Sigmoid colon (tissue), 7 donors: ENCODE measurements at places on chromosomes 1 and 21. TPM values are rescaled to one million over a fixed set of nuclear protein-coding genes. Genes with fewer than 3 reads are reported as not detected.

HORMAD1 gene
- not detected for total RNA-seq

CRB1 gene
- total RNA-seq, result 0.49 TPM

POLR3C gene
- 18.3 TPM for total RNA-seq

CELSR2 gene
- total RNA-seq, result 10.8 TPM

GFI1 gene
- total RNA-seq, result 0.36 TPM

ASCL5 gene
- total RNA-seq, result not detected

CFHR3 gene
- total RNA-seq, result not detected

FCAMR gene
- total RNA-seq, result not detected

CD101 gene
- 0.95 TPM for total RNA-seq

DNA sequence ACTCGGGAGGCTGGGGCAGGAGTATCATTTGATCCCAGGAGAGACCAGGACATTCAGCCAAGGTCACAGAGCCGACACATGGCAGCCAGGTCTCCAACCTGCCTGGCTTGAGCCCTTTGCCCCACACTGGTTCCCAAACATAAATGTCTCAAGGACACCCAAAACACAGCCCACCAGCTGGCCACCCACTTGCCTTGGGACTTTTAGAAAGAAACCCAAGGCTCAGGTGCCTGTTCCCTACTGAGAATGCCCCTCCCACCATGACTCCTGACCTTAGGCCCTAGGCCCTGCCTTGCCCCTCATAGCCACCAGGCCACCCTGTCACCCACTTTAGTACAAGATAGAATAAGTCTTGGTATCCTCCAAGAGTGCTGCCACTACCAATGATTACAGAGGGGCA is 41.9 kb upstream of the LRP8 start:
- H3K4me1 ChIP-seq, result no peaks in the 10 kb centered on the region
- no peak for DNase-seq
- H3K27me3 ChIP-seq, result no peaks in the 10 kb centered on the region
- H3K36me3 ChIP-seq, result no peaks in the 10 kb centered on the region
- H3K4me3 ChIP-seq, result no peak overlapping the region

GRCh38 chr21:23574932-23575331 is 2032.3 kb downstream of the MRPL39 start:
- no peak overlapping the region for H3K4me3 ChIP-seq
- no peaks in the 10 kb centered on the region for H3K4me1 ChIP-seq

DNA sequence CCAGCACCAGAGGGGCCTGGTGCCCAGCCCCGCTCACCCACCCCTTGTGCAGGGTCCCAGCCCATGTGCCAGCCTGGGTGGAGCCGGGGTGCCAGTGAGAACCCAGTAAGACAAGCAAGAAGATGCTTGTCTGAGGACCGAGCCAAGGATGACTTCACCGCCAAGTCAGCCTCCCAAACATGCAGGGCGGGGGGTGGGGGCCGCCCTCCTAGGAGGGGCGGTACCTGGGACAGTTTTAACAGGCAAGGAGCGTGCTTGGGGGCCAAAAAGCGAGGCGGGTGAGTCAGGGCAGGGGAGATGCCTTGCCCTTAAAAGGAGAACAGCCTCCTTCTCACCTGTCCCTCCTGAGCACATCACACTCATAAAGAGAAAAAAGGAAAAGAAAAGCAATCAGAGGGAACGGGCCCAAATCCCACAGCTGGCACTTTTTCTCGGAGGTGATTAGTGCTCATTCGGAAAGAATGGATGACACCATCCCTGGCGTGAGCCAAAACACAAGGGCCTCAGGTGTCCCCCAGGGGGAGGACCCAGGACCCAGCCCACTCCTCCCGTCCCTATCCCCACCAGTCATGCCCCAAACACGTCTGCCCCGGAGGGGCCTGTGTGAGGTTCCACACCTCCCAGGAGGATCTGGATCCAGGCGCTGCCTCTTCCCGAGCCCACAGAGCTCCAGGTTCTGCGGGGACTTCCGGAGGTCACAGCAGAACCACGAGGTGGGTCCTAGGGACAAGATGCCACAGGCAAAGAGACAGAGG is 77.6 kb upstream of the IFFO2 start:
- H3K36me3 ChIP-seq, result no peaks in the 10 kb centered on the region
- H3K4me3 ChIP-seq, result no peak overlapping the region
- DNase-seq, result no peak
- H3K4me1 ChIP-seq, result peaks cover 8% of the 10 kb centered on the region

- no peak overlapping the region for H3K27ac ChIP-seq
- H3K27me3 ChIP-seq, result peaks cover 18% of the 10 kb centered on the region
- no peaks in the 10 kb centered on the region for H3K36me3 ChIP-seq
- H3K4me3 ChIP-seq, result no peak overlapping the region
These were observed 264.7 kb downstream of the TRABD2B start for GRCh38 chr1:47732489-47732888.

DNA sequence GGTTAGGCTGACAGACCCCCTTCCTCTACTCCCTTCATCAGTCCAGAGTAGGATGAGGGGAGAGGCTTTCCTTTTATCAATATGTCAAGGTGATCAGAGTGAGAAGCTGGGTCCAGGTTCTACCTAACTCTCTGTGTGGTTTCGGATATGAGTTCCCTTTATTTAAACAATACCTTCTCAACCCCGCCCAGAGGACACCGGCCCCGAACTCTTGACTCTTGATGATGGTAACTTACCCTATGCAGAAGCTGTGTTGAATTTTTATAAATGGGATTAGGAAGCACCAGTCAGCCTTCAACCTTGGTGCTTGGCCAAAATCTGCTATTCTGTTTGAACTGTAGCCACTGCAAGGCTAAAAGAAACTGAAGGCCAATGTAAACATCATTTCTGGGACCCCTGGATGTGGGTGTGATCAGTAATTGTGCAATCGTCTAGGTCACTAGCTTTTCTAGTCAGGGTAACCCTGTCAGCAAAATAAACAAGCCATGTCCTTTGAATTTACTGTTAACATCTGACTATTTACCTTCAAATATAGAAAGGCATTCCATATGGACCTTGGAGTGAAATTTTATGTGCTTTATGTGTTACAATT is 398.3 kb downstream of the SEC16B start:
- H3K27ac ChIP-seq, result no peak overlapping the region
- H3K4me3 ChIP-seq, result no peak overlapping the region
- no peaks in the 10 kb centered on the region for H3K36me3 ChIP-seq
- no peaks in the 10 kb centered on the region for H3K4me1 ChIP-seq
- no peaks in the 10 kb centered on the region for H3K27me3 ChIP-seq

GRCh38 chr21:17631195-17631594 is 18.5 kb upstream of the BTG3 start:
- H3K36me3 ChIP-seq, result no peaks in the 10 kb centered on the region
- no peak overlapping the region for H3K4me3 ChIP-seq
- no peak overlapping the region for H3K27ac ChIP-seq
- H3K4me1 ChIP-seq, result no peaks in the 10 kb centered on the region

DNA sequence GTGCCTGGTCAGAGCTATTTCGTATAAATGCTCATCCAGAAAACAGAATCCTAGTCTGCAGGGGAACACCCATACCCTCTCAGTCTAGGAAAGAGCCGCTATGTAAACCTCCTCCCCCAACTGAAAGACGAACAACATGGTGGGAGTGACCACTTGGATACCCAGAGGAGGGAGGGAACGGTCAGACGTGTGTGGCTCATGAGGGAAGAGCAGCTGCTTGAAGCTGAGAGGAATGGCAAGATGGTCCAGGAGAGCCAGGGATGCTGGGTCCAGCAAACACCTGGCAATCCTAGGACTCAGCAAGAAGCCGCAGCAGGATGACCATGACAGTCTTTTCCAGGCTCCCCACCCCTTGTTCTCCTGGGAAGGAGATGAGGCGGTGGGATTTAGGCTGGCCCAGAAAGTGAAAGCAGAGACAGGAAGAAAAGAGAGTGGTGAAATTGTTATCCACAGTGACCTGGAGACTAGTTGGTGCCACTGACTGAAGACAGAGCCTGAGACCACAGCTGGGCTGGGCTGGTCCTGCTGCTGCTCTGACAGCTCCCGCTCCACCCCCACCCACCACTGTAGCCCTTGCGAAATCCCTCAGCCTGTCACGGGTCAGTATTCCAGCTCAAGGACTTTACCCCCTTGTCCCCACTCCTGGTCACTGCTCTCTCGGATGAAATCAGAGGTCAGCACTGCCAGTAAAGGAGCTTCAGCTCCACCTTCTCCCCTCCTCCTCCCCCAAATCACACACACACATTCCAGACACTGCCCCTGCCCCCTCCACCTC is 3.6 kb downstream of the CERS2 start:
- H3K36me3 ChIP-seq, result peaks cover 28% of the 10 kb centered on the region
- no peaks in the 10 kb centered on the region for H3K27me3 ChIP-seq
- peak overlapping the region; percentile 97 for H3K27ac ChIP-seq

DNA sequence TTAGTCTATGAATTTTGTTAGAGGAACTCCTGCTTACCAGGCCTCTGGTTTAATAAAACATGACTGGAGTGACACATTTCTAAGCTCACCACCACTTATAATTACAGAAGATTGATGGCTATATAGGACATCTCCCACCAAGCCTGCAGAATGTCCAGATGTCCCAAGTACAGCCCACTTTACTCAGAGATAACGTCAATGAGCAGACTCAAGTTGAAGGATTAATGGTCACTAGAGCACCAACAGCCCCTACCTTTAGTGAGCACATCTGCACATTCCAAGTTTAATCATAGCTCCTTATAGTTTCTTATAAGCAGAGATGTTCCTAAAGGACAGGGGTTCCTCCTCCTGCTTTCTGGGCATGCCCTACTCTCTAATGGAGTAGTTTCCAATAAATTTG is 37.4 kb upstream of the IL20 start:
- H3K27ac ChIP-seq, result no peak overlapping the region
- H3K4me1 ChIP-seq, result peaks cover 7% of the 10 kb centered on the region
- no peak for DNase-seq
- H3K36me3 ChIP-seq, result no peaks in the 10 kb centered on the region
- H3K4me3 ChIP-seq, result no peak overlapping the region
- H3K27me3 ChIP-seq, result no peaks in the 10 kb centered on the region

- no peaks in the 10 kb centered on the region for H3K4me1 ChIP-seq
- no peak overlapping the region for H3K27ac ChIP-seq
- DNase-seq, result no peak
- H3K27me3 ChIP-seq, result no peaks in the 10 kb centered on the region
- H3K4me3 ChIP-seq, result no peak overlapping the region
- no peaks in the 10 kb centered on the region for H3K36me3 ChIP-seq
These were observed 16.0 kb downstream of the OR2T11 start for GRCh38 chr1:248618878-248619277.

- H3K27ac ChIP-seq, result no peak overlapping the region
- H3K36me3 ChIP-seq, result no peaks in the 10 kb centered on the region
- DNase-seq, result no peak
- H3K4me3 ChIP-seq, result no peak overlapping the region
These were observed 6.7 kb downstream of the TAF1A start for GRCh38 chr1:222583079-222583478.

GRCh38 chr1:202638019-202638700 is 72.1 kb downstream of the SYT2 start:
- DNase-seq, result no peak
- H3K4me3 ChIP-seq, result no peak overlapping the region
- no peaks in the 10 kb centered on the region for H3K36me3 ChIP-seq
- no peaks in the 10 kb centered on the region for H3K4me1 ChIP-seq
- H3K27ac ChIP-seq, result no peak overlapping the region

DNA sequence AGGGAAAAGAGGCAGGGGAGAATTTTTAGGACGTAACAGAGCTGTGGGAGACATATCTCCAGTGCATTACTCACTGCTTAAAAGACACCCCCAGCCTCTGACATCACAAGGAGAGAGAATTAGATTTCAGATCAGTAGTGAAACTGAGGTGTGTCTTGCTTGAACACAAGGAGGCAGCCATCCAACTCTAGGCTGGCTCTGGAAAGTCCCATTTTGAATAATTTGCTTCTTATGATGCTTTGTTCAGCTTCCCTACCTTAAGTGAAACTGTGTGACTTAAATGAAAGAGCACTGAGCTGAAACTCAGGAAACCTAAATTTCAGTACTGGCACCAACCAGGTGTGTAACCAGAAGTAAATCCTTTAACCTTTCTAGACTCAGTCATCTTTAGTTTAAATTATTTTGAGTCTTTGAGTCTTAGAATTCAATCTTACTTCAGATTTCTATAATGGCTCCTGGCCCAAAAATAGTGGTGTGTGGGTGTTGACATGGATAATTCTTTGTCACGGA is 251.6 kb upstream of the SGIP1 start:
- H3K36me3 ChIP-seq, result no peaks in the 10 kb centered on the region
- DNase-seq, result no peak
- H3K27me3 ChIP-seq, result no peaks in the 10 kb centered on the region
- no peak overlapping the region for H3K4me3 ChIP-seq

DNA sequence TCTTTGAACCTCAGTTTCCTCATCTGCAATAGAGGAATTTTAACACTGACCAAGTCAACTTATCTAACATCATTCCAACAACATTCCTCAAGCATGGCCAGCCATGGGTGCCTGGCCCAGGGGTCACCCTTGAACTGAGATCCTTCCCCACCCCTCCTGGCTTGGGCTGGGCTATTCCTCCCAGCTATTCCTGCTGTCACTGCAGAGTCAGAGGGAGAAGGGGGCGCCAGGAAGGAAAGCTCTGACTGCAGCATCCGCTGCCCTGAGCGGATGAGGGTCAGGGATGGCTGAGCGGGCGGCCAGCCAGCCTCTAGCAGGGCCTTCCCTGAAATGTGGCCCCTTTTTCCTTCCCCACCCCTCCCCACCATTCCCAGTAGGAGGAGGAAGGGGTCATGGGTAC is 3.1 kb downstream of the TINAGL1 start:
- peaks cover 79% of the 10 kb centered on the region for H3K4me1 ChIP-seq
- peaks cover 11% of the 10 kb centered on the region for H3K36me3 ChIP-seq
- H3K4me3 ChIP-seq, result peak overlapping the region; percentile 42
- no peaks in the 10 kb centered on the region for H3K27me3 ChIP-seq
- DNase-seq, result peak; percentile 70

- H3K4me3 ChIP-seq, result no peak overlapping the region
- peaks cover 95% of the 10 kb centered on the region for H3K4me1 ChIP-seq
- peak; percentile 29 for DNase-seq
- H3K27ac ChIP-seq, result no peak overlapping the region
- no peaks in the 10 kb centered on the region for H3K27me3 ChIP-seq
These were observed 14.4 kb downstream of the MAPKAPK2 start for GRCh38 chr1:206699000-206699586.

- peak overlapping the region; percentile 54 for H3K27ac ChIP-seq
- H3K36me3 ChIP-seq, result peaks cover 22% of the 10 kb centered on the region
- H3K4me3 ChIP-seq, result no peak overlapping the region
- peaks cover 17% of the 10 kb centered on the region for H3K4me1 ChIP-seq
- peak; percentile 89 for DNase-seq
- no peaks in the 10 kb centered on the region for H3K27me3 ChIP-seq
These were observed 26.8 kb downstream of the PTTG1IP start for GRCh38 chr21:44846485-44847260.

DNA sequence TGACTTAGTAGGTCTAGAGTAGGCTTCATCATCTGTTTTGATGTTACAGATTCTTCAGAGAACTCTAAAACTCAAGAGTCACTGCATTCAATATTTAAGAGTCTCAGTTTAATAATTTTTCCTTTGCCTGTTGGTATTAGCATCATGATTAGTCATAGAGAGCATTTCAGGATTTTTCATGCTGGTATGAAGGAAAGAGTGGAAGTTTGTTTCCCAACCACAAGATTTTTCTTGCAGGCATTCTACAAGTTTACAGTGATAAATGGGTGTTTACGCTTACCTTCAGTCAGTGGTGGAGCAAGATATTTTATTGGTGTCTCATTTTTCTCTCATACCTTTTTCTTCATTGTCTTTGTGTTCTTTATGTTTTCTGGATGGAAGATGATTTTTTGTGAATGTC is 58.4 kb upstream of the MYOCOS start:
- peaks cover 45% of the 10 kb centered on the region for H3K36me3 ChIP-seq
- H3K27me3 ChIP-seq, result no peaks in the 10 kb centered on the region
- no peaks in the 10 kb centered on the region for H3K4me1 ChIP-seq
- no peak overlapping the region for H3K4me3 ChIP-seq

- H3K4me3 ChIP-seq, result no peak overlapping the region
- no peaks in the 10 kb centered on the region for H3K4me1 ChIP-seq
- peaks cover 47% of the 10 kb centered on the region for H3K27me3 ChIP-seq
- H3K36me3 ChIP-seq, result no peaks in the 10 kb centered on the region
These were observed 283.4 kb downstream of the PTPRU start for GRCh38 chr1:29519788-29520110.

- H3K36me3 ChIP-seq, result no peaks in the 10 kb centered on the region
- no peaks in the 10 kb centered on the region for H3K4me1 ChIP-seq
- H3K27me3 ChIP-seq, result no peaks in the 10 kb centered on the region
- H3K4me3 ChIP-seq, result no peak overlapping the region
These were observed 984.6 kb downstream of the ADGRL2 start for GRCh38 chr1:82785268-82785790.
